ENCODE measurements at places on chromosomes 2 and 18. TPM values are rescaled to one million over a fixed set of nuclear protein-coding genes. Genes with fewer than 3 reads are reported as not detected.

KIF5C gene
- 2.6 TPM for total RNA-seq

LIMS3 gene
- total RNA-seq, result 11.0 TPM

CYBRD1 gene
- total RNA-seq, result 43.0 TPM

GALNT13 gene
- total RNA-seq, result not detected

- no peaks in the 10 kb centered on the region for H3K27me3 ChIP-seq
- H3K36me3 ChIP-seq, result no peaks in the 10 kb centered on the region
- H3K27ac ChIP-seq, result no peak overlapping the region
- H3K4me3 ChIP-seq, result no peak overlapping the region
These were observed 36.0 kb downstream of the MYCN start for GRCh38 chr2:15976354-15976753.

- no peak overlapping the region for H3K4me3 ChIP-seq
- H3K4me1 ChIP-seq, result no peaks in the 10 kb centered on the region
- H3K27me3 ChIP-seq, result no peaks in the 10 kb centered on the region
These were observed 13.1 kb downstream of the FBLN7 start for GRCh38 chr2:112151271-112151670.

GRCh38 chr2:30683236-30683956, 123.8 kb downstream of the CAPN13 start:
- H3K4me3 ChIP-seq, result no peak overlapping the region
- H3K4me1 ChIP-seq, result no peaks in the 10 kb centered on the region
- DNase-seq, result no peak
- H3K36me3 ChIP-seq, result no peaks in the 10 kb centered on the region

DNA sequence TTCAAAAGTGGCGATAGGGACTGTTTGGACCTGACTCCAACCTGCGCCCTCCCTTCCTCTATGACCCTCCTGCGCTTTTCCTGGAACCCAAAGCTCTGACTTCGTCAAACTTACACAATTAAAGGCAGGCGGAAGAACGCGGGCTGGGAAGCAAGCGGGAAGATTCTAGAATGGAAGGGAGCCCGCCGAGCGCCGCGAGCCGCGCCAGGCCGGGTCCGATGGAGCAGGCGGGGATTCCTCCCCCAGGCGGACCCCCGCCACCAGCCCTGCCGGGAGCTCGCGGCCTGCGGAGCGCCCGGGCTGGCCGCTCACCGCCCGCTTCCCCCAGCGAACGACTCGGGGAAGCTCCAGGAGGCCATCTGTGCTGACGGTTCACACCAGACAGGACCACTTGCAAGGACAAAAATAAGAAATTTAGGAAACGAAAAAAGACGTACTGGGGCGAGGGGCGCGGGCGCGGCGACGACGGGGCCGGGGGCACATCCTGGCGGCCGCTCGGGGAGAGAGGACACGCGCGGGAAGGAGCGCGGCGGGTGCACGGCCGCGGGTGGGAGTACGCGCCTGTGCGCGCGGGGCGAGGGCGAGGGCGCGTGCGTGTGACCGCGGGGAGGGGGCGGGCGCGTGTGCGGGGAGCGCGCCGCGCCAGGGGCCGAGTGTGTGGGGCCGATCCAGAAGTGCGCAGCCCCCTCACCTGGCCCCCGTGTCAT, 1.1 kb upstream of the SALL3 start:
- no peak for DNase-seq
- peak overlapping the region; percentile 31 for H3K4me3 ChIP-seq
- H3K4me1 ChIP-seq, result peaks cover 5% of the 10 kb centered on the region
- no peaks in the 10 kb centered on the region for H3K36me3 ChIP-seq
- peaks cover 88% of the 10 kb centered on the region for H3K27me3 ChIP-seq

- no peak for DNase-seq
- no peak overlapping the region for H3K27ac ChIP-seq
- no peaks in the 10 kb centered on the region for H3K27me3 ChIP-seq
These were observed 45.4 kb downstream of the MCFD2 start for GRCh38 chr2:46870051-46870839.

DNA sequence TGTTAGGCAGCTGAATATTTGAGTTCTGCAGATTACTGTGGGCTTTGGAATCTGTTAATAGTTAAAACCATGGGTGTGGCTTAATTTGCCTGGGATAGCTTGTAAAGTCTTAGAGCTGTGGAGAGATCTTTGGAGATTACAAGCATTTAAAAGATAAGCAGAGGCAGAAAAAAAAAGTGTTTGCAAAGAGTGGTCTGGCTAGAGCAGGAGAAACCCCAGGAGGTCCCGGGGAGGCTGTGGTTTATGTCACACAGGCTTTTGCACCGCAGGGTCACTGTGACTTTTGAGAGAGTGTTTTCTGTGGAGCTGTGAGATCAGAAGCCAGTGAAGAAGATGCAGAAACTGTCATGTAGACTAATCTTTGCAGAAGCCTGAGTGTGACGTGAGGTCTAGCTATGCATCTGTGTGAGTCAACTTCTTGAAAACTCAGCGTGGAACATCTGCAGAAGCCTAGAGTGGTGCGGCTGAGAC, 49.0 kb downstream of the SETBP1 start:
- H3K4me1 ChIP-seq, result peaks cover 72% of the 10 kb centered on the region
- no peak overlapping the region for H3K27ac ChIP-seq
- H3K27me3 ChIP-seq, result no peaks in the 10 kb centered on the region
- no peak overlapping the region for H3K4me3 ChIP-seq
- H3K36me3 ChIP-seq, result no peaks in the 10 kb centered on the region

- peaks cover 18% of the 10 kb centered on the region for H3K36me3 ChIP-seq
- no peaks in the 10 kb centered on the region for H3K4me1 ChIP-seq
- no peaks in the 10 kb centered on the region for H3K27me3 ChIP-seq
- DNase-seq, result no peak
These were observed 76.5 kb downstream of the STRN start for GRCh38 chr2:36889795-36890194.

- H3K4me1 ChIP-seq, result no peaks in the 10 kb centered on the region
- no peaks in the 10 kb centered on the region for H3K27me3 ChIP-seq
- no peaks in the 10 kb centered on the region for H3K36me3 ChIP-seq
- DNase-seq, result no peak
- no peak overlapping the region for H3K4me3 ChIP-seq
These were observed 82.5 kb upstream of the SERPINE2 start for GRCh38 chr2:224121406-224122067.

GRCh38 chr18:60838677-60839076, 466.1 kb upstream of the MC4R start:
- no peak overlapping the region for H3K4me3 ChIP-seq
- no peak for DNase-seq
- H3K27me3 ChIP-seq, result no peaks in the 10 kb centered on the region
- no peaks in the 10 kb centered on the region for H3K4me1 ChIP-seq
- no peaks in the 10 kb centered on the region for H3K36me3 ChIP-seq

- no peak overlapping the region for H3K27ac ChIP-seq
- no peak for DNase-seq
- no peaks in the 10 kb centered on the region for H3K4me1 ChIP-seq
- H3K27me3 ChIP-seq, result no peaks in the 10 kb centered on the region
- no peak overlapping the region for H3K4me3 ChIP-seq
These were observed 85.5 kb downstream of the PIGN start for GRCh38 chr18:62101321-62101721.

Measured in gastrocnemius medialis (tissue), 4 donors.